ENCODE measurements at places on chromosomes 4 and X.

DNA sequence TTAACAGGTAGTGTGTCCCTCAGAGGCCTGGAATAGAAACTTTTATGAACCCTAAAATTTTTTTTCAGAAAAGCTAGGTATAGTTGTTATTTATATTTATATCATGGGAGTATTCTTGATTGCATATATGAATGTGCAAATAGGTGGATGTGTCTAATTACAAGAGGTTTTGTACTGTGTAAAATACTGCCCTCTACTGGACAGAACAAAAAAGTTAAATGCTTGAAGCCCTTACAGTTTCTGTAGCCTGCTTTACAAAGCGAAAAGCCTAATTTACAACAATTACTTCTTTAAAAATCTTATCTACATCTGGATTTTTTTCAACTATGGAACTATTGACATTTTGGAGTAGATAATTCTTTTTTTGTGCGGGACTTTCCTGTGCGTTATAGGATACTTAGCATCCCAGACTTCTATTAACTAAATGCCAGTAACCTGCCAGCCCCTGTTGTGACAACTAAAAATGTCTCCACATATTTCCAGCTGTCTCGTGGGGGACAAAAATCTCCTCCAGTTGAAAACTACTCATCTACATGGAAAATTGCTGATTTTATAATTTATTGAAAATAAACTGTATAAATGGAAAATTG lies 35.1 kb downstream of the ENPEP start:
- peak; percentile 71 for DNase-seq

DNA sequence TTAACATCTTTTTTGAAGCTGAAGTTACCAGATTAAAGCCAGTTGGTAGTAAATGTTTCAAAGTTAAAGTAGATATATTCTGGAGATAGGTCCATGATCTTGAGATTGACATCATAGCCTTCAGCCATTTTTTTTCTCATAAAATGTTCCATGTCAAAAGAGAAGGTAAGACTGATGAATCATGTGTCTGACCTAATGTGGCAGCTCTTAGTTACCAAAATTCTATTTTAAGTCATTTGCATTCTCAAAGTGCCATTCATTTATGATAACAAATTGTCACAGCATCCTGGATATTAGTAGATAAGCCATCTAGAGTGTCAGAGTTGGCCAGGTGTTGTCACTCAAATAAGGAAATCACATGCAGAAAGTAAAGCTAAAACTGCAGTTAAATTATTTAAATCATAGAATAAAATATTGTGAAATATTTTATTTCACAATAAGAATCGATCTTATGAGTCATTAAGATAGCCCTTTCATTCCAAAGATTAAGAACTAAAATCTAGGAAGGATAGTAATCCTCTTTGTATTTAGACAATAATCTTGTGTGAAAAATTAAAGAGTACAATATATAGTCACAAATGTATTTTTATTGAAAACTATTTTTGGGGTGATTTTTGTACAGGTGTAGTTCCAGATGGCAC lies 65.7 kb upstream of the ADAD1 start:
- no peak for DNase-seq

DNA sequence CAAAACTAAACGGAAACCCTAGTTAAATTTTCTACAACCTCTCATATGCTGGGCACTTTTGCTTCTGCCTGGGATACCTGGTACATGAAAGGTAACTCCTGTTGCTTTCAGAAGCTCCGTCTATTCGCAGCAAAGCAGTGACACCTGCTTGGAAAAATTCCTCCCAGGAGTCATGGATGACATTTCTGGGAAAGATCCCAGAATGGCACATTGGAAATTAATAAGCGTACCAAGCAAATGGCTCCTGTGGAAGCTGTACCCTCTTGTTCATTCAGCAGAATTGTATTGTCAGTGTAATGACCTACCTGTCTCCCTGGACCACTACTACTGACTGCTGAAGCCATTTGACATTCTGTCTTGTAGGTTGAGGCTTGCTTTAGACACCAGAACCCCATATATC lies 349.7 kb upstream of the NOCT start:
- no peak for DNase-seq

DNA sequence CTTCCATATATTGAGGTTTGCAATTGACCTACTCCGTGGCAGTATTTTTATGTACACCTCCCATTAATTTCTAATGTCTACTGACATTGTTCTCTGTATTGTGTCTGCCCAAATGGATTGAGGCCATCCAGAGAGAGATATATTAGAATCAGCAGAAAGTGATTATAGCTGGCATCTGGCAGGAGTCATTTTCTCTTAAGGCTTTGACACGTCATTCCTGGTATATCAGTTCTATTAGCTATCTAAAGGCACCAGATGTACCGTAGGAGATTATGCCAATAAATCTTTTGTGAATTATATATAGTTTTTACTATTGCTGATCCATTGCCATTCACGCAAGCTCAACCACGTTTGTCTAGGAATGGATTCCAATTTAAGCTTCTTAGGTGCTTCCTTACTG lies 1026.4 kb upstream of the IGFBP7 start:
- DNase-seq = no peak

DNA sequence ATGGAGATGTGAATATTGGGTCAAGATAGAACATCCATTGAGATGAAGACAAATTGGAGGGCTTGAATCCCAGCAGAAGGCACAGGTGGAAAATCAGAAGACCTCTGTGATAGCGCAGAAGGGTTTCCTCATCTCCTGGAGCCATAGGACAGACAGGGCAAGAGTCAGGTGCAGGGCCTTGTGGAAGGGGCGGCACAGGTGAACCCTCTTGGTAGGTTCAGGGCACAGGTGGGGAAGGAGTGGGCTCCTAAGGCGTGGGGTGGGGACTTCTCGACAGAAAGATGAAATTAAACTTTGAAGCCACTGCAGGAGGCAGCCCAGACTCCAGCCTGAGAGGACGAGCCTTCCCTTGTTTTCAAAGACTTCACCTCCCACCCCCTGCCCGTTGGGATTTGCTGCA lies 9.3 kb upstream of the RGS12 start:
- no peak for DNase-seq

GRCh38 chr4:157217708-157218107 lies 2.8 kb upstream of the GRIA2 start:
- peak; percentile 41 for DNase-seq
